ENCODE measurements at places on chromosomes 2 and 18. TPM values are rescaled to one million over a fixed set of nuclear protein-coding genes. Genes with fewer than 3 reads are reported as not detected.

DNA sequence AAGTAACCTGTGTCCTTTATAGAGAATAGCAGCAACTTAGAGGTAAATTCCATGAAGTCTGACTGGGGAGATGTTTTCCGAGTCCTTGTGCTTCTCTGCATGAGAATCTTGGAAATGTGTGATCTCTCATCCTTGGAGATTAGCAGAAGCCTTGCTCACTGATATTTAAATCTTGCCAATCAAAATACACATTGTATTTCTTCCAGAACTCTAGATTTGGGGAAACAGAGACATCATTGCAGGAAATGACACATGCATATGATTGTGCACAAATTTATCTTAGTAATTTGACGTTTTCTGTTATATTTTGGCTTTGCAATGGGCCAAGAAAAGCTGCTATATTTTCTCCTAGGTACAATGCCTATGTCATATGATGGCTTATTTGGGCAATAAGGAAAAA is 182.6 kb downstream of the ZNF804A start:
- H3K36me3 ChIP-seq, result no peaks in the 10 kb centered on the region
- no peak overlapping the region for H3K4me3 ChIP-seq
- no peaks in the 10 kb centered on the region for H3K4me1 ChIP-seq
- H3K27ac ChIP-seq, result no peak overlapping the region

DNA sequence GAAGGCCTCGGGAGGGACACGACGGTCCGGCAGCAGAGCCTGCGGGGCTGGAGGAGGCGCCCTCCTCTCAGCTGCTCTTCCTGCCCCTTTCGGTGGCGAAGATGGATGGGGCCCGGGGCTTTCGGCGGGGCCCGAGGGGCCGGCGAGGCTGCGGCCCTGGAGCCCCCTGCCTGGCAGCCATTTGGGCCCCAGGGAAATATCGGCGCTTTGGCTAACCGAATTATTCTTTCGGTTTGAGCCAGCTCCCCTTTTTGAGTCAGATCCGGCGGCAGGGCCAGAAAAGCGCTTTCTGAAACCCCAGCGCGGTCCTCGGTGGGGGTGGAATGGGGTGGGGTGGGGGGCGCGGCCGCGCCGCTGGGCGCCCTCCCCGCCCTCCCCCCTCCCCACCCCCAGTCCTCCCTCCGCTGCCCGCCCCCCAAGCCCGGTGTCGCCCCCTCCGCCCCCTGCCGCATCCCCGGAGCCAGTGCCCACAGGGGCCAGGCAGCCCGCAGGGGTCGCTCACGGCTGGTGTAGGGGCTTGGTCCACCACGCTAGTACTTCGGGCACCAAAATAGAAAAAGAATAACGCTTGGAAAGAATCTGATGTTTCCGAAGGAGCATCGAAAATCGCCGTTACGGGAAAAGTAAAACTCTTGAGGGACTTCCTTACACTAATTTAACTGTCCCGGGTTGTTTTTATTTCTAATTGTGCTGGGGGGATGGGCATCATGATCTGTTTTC is 9.1 kb upstream of the ARID5A start:
- peak; percentile 93 for DNase-seq
- H3K27me3 ChIP-seq, result peaks cover 16% of the 10 kb centered on the region
- peaks cover 44% of the 10 kb centered on the region for H3K4me1 ChIP-seq
- peak overlapping the region; percentile 81 for H3K27ac ChIP-seq

DNA sequence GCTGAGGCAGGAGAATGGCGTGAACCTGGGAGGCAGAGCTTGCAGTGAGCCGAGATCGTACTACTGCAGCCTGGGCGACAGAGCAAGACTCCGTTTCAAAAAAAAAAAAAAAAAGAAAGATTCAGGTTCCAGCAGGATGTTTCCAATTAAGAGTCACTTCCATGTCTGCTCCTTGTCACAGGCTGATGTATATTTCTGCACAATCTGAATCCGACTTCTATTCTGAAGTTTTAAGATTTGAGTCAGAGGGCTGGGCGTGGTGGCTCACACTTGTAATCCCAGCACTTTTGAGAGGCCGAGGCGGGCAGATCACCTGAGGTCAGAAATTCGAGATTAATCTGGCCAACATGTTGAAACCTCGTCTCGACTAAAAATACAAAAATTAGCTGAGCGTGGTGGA is 24.7 kb downstream of the SNRPD1 start:
- DNase-seq, result peak; percentile 29
- H3K36me3 ChIP-seq, result peaks cover 4% of the 10 kb centered on the region
- no peaks in the 10 kb centered on the region for H3K4me1 ChIP-seq
- H3K27ac ChIP-seq, result no peak overlapping the region
- no peak overlapping the region for H3K4me3 ChIP-seq

OSBPL1A gene
- 51.8 TPM for total RNA-seq

- no peak for DNase-seq
- H3K4me1 ChIP-seq, result peaks cover 20% of the 10 kb centered on the region
- H3K36me3 ChIP-seq, result no peaks in the 10 kb centered on the region
- no peaks in the 10 kb centered on the region for H3K27me3 ChIP-seq
These were observed 20.4 kb downstream of the PLA2R1 start for GRCh38 chr2:160042054-160042453.

DNA sequence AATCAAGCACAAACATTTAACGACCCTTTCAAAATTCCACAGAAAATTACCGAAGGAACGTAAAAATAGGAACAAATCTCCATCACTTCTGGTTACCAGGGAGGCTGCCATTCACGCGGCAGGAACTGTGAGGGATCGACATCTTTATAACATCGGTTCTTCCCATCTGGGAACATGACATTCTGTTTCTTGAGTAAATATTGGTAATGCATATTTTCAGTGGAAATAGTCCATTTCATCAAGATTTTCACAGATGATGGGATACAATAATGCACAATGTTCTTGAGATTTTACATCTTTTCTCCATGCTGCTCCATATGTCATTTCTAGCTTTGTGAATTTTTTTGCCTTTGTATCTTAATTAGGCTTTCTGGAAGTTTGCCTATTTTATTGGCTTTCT is 10.0 kb downstream of the ADD2 start:
- no peaks in the 10 kb centered on the region for H3K36me3 ChIP-seq
- peaks cover 3% of the 10 kb centered on the region for H3K27me3 ChIP-seq
- H3K4me3 ChIP-seq, result no peak overlapping the region
- DNase-seq, result no peak

ABHD3 gene
- total RNA-seq, result 3.8 TPM

FER1L5 gene
- 1.1 TPM for total RNA-seq

DNA sequence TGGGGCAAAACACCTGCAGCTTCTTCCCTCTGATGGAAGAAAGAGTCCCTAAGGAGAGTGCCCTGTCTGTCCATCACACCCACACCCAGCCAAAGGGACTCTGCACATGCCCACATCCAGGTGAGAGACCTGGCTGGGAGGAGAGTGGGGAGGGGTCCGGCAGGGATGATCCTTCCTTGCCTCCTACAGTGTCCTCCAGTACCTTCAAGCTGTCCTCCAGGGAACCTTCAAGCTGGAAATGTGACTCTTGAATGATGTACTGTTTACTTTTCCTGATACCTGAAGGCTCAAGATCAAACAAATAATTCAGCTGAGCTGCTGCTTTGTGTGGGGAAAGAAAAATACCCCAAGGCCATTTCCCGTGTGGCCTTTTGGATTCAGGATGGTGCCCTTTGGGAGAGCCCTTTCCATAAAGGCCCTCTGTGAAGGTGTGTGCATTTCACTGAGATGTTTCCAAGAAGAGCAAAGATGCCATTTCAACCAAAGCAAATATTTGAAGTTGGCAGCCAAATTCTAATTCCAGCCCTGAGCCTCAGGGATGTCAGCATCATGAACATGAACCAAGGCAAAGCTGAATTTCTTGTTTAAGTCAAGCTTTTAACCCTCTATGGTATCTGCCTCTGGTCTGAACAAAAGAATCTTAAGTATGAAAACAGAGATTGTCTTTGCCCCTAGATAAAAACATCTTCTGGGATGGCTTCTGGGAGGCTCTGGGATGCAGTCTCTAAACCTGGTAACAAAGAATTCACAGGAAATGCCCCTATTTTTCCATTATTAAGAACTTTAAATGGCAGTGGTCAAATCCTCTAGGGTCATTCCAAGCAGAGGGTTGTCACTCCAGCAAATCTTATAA is 11.1 kb downstream of the EVA1A start:
- no peak for DNase-seq
- no peak overlapping the region for H3K4me3 ChIP-seq
- peaks cover 26% of the 10 kb centered on the region for H3K4me1 ChIP-seq
- peaks cover 33% of the 10 kb centered on the region for H3K36me3 ChIP-seq

MATN3 gene
- total RNA-seq, result 2.4 TPM

BUB1 gene
- total RNA-seq, result 7.1 TPM

- no peaks in the 10 kb centered on the region for H3K27me3 ChIP-seq
- H3K4me1 ChIP-seq, result peaks cover 4% of the 10 kb centered on the region
- no peak for DNase-seq
- no peak overlapping the region for H3K4me3 ChIP-seq
These were observed 36.6 kb downstream of the CASP10 start for GRCh38 chr2:201219328-201220096.

DNA sequence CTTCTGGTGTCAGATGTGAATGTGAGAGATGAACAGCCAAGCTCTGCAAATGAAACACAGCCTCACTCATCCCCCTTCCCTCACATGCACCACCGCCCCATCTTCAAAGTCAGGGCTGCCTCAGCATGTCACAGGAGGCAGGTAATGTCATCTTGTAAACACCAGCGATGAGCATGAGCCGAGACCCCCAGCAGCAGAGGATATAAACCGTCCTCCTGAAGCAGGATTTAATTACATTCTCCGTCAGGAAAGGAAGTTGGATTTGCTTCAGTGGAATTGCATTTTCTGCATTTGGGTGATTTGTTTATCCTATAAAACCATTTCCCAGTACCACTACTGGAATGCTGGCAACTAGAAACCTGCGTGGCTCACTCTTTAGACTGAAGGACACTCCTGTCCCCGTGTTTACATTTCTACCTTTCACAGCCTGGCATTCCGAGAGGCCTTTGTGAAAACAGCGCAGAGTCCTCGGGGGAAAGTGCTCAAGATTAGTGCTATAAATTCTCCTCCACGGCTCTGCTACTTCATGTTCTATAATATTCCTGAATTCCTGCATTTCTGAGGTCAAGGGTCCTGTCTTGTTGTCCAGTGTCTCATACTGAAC is 619.2 kb downstream of the IRS1 start:
- H3K27ac ChIP-seq, result no peak overlapping the region
- peaks cover 9% of the 10 kb centered on the region for H3K4me1 ChIP-seq
- H3K36me3 ChIP-seq, result no peaks in the 10 kb centered on the region
- no peak overlapping the region for H3K4me3 ChIP-seq

DNA sequence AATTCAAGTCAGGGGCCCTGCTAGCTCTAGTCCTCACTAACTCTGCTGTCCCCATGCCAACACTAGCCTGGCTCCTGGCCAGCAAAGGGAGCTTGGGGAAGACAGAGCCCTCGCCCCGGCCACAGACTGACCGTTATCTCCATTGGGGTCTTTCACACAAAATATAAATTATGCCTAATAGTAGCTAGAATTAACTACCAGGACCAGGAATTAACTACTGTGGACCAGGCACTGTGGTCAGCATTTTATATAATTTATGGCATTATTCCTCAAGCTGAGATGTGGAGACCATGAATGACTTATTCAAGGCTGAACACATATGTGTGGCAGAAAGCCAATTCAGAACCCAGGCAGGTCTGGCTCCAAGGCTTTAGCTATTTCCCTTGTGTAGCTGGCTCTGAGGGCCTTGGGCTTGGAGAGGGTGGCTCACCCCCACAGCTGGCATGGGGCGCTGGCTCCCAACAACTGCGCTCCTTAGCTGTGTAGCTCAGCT is 49.2 kb downstream of the CELF4 start:
- no peaks in the 10 kb centered on the region for H3K4me1 ChIP-seq
- no peak overlapping the region for H3K4me3 ChIP-seq
- no peaks in the 10 kb centered on the region for H3K27me3 ChIP-seq
- no peaks in the 10 kb centered on the region for H3K36me3 ChIP-seq
- DNase-seq, result no peak

ADD2 gene
- total RNA-seq, result not detected

- H3K27me3 ChIP-seq, result peaks cover 6% of the 10 kb centered on the region
- no peak overlapping the region for H3K27ac ChIP-seq
- no peaks in the 10 kb centered on the region for H3K4me1 ChIP-seq
- H3K36me3 ChIP-seq, result no peaks in the 10 kb centered on the region
- DNase-seq, result no peak
These were observed 36.7 kb downstream of the ARHGAP25 start for GRCh38 chr2:68771211-68771751.

KCNF1 gene
- total RNA-seq, result not detected

GRCh38 chr2:36708041-36708741 is 11.7 kb downstream of the VIT start:
- no peaks in the 10 kb centered on the region for H3K27me3 ChIP-seq
- peak overlapping the region; percentile 36 for H3K4me3 ChIP-seq
- peak overlapping the region; percentile 86 for H3K27ac ChIP-seq
- DNase-seq, result peak; percentile 89
- no peaks in the 10 kb centered on the region for H3K36me3 ChIP-seq

METTL21A gene
- 8.5 TPM for total RNA-seq

HOXD12 gene
- total RNA-seq, result not detected

GRHL1 gene
- total RNA-seq, result 0.29 TPM

- no peak for DNase-seq
- H3K4me3 ChIP-seq, result no peak overlapping the region
- no peaks in the 10 kb centered on the region for H3K36me3 ChIP-seq
- H3K27ac ChIP-seq, result no peak overlapping the region
- H3K4me1 ChIP-seq, result peaks cover 25% of the 10 kb centered on the region
These were observed 154.8 kb downstream of the RNF152 start for GRCh38 chr18:61738042-61738441.

DNA sequence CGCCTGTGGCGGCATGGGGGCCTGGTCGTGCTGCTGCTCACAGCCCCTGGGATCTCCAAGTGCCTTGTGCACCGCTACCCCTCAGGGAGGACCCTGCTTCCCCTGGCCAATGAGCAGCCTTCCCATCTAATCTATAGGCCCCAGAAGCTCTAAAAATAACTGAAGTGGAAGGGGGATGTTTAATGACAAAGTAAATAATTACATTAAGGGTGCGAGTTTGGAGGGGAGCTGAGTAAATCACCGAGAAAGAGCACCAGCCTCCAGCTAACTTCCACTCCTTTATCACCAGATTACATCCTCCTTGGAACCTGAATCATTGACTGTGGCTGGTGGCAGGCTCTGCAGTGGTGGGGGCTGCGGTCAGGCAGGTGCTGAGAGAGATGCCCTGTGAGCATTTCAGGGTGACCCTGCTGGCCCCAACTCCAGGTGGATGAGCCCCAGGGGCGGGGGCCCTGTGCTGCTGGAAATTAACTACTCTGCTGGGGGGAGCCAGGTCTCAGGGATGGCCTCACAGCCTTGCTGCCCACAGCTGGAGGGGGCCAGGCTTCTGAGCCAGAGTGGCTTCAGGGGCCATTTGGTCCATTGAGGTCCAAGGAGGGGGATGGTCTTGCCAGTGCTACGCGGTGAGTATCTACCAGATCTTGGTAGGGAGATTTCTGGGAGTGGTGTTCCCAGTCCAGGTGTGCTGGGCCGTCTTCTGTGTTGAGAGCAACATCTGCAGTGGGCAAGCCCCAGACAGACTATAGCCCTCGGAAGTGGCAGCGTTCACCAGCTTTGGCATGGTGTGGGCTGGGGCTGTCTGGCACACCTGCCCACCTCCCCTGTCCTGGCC is 74.2 kb downstream of the GLI2 start:
- peak; percentile 69 for DNase-seq
- no peak overlapping the region for H3K27ac ChIP-seq
- H3K4me3 ChIP-seq, result no peak overlapping the region
- H3K4me1 ChIP-seq, result peaks cover 13% of the 10 kb centered on the region
- no peaks in the 10 kb centered on the region for H3K27me3 ChIP-seq
- H3K36me3 ChIP-seq, result peaks cover 13% of the 10 kb centered on the region

- H3K27ac ChIP-seq, result no peak overlapping the region
- H3K27me3 ChIP-seq, result no peaks in the 10 kb centered on the region
- peaks cover 9% of the 10 kb centered on the region for H3K36me3 ChIP-seq
These were observed 53.4 kb upstream of the STK17B start for GRCh38 chr2:196224756-196225155.

LINC00305 gene
- total RNA-seq, result not detected

Measured in osteoblast (primary cell).